Jurkat, Clone E6-1 (cell line): ENCODE measurements at places on chromosomes 6 and 20.

DNA sequence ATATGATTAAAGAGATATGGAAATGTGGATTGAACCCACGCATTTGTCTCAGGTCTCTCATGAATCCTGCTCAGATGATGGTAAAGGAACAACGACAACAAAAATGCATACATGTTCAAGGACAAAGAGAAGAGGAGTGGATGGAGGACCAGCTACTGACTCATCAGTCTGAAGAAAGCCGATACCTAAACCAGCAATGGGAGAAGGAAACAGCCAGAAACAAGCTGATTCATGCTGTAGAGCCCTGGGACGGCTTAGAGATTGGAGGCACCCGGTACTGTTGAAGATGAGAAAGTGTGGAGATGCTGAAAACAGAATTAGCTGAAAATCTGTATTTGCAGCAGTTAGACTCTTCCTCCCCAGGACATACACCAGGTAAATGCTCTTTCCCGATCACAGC, 14.4 kb upstream of the RIPPLY2 start:
- DNase-seq: no peak

DNA sequence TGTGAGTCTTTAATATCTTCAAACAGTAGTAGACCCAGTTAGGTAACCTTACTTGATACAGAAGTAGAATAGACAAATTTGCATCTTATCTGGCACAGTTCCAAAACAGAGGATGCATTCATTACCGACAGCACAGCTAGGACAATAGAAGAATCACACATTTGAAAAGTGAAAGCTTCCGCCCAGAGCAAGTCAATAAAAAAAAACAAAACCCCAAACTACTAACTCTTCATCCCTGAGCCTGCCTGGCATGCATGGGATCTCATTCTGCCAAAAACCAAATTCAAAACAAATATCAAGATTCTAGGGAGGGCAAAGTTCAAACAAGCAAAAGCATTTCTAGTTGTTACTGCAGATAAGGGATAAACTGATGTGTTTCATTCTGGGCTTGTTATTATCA, 235.4 kb downstream of the BTBD9 start:
- DNase-seq: no peak

DNA sequence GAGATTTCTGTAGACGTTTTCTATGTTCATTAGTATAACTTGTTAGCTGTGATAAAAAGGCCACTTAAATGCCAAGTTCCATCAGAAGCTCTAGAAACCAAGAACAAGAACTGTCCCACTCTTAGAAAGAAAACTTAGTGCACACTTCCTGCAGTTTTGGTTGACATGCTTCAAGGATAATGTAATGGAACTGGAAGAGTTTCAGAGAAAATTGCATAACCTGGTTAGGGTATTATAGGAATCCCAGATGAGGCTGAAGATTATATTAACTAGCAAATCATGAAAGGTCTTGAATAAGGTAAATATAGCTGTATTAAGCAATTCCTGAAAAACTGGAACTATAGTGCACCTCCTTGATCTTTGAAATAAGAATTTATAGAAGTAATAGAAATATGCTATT, 1.8 kb upstream of the PHACTR2 start:
- DNase-seq: no peak

- no peak for DNase-seq
Measured at GRCh38 chr20:61435184-61435822, 183.2 kb downstream of the CDH4 start.

DNA sequence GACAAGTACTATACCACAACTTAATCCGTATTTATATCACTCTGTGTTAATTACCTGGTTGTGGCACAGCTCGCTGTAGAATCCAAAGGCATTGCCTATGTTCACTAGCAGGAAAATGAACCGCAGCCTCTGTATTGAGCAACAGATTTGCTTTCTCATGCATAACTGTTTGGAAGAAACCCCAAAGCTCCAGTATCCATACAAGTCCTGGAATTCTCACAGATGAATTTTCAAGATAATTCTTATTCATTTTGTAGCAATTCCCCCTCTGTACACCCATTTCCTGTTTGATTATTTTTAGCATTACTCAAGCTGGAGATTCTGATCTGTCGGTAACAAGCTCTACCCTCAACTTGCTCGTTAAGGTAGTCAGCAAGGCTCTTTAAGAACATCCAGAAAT, 63.5 kb downstream of the STMND1 start:
- DNase-seq: no peak

DNA sequence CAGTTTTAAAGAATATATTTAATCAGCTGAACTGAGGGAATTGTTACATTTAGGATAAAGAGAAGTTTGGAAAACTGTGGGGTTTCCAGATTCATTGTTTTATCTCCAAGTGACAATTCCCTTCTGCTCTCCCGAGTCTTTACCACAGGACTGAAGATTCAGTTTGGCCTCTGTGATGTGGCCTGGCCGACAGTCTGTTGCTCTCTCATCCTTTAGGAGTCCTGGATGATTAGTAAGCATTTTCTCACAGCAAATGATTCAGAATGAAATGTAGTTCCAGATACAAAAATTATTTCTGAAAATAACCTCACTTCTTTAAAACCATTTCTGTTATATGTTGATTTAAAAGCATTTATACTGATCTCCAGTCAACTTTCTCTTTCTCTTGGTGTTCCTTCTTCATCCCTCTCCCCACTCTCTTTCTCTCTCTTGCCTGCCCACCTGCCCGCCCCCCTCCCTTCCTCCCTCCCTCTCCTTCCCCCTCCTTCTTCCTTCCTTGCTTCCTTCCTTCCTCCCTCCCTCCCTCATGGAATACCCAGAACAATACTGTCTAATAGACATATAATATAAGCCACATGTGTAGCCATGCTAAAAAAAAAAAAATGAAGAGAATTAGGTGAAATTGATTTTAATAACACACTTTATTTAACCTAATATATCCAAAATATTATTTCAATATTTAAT, 254.9 kb downstream of the PRL start:
- no peak for DNase-seq

GRCh38 chr6:157198425-157199279, 124.7 kb downstream of the TMEM242 start:
- no peak for DNase-seq

DNA sequence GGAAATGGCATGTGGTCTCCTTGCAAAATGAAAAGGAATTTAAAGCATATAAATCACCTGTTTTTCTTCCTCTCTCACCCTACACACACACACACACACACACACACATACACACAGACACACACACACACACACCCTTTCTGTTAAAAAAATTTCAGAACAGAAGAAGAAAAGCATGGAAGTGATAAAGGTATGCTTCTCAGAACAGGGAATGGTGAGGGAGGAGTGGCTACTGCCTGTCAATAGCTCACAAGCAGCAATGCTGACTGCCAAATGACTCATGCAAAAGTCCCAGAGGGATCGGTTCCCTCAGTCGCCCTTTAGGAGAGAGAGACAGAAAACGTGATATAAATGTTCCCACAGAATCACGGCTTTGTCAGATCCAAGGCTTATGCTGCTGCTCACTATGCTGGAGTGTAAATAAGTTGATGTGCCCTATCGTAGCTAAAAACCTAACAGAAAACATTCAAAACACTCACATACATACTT, 102.6 kb downstream of the IBTK start:
- no peak for DNase-seq

- DNase-seq: no peak
Measured at GRCh38 chr6:5657684-5658430, 348.9 kb downstream of the NRN1 start.

DNA sequence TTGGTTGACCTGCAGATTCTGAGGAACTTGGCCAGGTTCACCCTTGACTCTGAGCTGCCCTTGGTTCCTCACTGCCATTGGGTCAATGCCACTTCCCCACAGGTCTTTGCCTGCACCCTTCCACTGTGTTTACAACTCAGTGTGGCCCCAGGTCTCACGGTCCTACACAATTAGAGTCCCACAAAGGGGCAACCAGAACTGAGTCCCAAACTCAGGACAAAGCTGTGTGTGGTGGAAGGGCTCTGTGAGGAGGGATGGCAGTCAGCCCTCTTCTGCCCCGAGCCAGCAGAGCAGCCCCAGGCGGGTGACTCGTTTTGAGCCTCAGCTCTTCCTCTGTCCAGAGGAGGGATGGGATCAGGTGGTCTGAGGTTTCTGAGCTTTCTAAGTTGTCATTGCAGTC, 69.5 kb downstream of the NPEPL1 start:
- DNase-seq: no peak

- no peak for DNase-seq
Measured at GRCh38 chr6:8137529-8137939, 35.2 kb upstream of the EEF1E1 start.

DNA sequence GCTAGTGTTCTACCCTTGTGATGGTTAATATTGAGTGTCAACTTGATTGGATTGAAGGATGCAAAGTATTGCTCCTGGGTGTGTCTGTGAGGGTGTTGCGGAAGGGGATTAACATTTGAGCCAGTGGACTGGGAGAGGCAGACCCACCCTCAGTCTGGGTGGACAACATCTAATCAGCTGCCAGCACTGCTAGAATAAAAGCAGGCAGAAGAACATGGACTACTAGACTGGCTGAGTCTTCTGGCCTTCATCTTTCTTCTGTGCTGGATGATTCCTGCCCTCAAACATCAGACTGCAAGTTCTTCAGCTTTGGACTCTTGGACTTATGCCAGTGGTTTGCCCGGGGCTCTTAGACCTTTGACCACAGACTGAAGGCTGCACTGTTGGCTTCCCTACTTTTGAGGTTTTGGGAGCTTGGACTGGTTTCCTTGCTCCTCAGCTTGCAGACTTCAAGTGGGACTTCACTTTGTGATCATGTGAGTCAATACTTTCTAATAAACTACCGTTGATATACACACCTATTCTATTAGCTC, 50.1 kb downstream of the SDHAF4 start:
- no peak for DNase-seq

DNA sequence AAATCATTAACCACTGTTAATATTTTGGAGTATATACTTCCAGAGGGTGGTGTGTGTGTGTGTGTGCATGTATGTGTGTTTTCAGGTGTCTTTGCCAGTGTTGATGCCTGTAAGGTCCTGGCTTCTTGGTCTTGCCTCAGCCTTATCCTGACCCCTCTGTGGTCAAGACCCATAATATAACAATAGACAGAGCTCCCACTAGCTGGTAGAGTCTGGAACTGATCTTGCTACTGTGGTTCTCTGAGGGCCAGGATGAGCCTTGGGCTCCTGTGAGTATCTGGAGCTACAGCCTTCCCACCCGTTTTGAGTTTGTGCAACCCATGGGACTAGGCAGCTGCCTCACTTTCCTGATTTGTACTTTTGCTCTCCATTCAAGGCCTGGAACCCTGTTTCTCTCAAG, 191.0 kb downstream of the IBTK start:
- DNase-seq: no peak

DNA sequence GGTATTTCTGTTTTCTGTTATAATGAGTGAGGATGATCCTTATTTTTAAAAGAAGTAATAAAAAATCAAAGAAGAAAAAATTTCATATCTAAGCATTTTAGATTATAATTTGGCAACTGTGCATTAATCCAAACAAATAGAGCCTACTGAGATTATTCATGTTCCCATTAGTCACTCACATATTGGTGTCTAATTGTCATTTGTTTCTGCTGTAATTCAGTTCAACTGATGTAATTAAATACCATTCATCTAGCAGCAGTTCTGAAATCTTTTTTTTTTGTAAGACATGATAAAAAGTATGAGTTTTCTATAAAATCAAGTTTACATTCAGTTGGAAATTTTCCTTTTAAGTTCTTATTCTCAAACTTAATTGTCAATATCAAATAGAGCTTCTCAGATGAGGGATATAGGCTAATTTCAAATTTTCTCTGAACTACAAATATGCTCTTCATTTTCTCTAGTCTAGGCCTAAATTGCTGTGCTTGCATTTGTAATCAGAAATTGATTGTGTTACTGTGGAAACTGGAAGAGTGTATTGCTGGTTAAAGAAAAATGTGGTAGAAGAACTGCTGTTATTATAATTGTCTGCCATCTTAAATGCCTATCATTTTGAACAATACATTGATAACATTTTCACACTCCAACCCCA, 23.6 kb downstream of the PACRG start:
- no peak for DNase-seq

DNA sequence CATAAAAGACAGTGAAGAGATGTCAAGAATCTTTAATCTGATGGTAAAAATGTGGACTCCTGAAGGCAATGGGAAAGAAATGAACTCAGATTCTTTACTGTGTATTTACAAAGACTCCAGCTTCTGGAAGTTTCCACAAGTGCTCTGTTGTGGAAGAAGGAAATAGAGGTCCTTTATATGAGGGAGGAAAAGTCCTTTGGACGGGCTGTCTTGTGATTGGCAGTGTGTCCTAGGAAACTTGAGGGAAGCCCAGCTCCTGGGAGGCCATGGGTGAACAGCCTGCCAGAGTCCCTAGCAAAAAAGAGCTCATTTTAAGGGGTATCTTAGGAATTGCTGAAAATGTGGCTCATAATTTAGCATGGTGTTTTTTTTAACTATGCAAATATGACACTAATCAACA, 92.0 kb downstream of the RNASET2 start:
- no peak for DNase-seq

DNA sequence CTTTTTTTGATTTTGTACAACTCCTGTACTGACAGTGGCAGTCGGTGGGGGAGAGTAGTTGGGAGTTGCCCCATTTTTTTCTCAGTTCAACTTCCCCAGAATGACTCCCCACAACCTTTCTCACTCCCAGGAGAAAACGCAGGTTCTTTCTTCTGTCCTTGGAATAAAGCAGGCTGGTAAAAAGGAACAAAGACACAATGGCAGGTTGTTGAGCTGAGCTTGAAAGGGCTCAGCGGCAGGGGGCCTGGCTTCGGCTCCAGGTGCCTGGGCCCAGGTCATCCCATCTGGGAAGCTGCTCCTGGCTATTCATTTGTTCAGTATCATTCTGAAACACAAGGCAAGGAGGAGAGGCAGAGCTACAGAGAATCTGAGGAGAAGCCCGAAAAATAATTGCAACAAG, 46.2 kb downstream of the PROKR2 start:
- no peak for DNase-seq

DNA sequence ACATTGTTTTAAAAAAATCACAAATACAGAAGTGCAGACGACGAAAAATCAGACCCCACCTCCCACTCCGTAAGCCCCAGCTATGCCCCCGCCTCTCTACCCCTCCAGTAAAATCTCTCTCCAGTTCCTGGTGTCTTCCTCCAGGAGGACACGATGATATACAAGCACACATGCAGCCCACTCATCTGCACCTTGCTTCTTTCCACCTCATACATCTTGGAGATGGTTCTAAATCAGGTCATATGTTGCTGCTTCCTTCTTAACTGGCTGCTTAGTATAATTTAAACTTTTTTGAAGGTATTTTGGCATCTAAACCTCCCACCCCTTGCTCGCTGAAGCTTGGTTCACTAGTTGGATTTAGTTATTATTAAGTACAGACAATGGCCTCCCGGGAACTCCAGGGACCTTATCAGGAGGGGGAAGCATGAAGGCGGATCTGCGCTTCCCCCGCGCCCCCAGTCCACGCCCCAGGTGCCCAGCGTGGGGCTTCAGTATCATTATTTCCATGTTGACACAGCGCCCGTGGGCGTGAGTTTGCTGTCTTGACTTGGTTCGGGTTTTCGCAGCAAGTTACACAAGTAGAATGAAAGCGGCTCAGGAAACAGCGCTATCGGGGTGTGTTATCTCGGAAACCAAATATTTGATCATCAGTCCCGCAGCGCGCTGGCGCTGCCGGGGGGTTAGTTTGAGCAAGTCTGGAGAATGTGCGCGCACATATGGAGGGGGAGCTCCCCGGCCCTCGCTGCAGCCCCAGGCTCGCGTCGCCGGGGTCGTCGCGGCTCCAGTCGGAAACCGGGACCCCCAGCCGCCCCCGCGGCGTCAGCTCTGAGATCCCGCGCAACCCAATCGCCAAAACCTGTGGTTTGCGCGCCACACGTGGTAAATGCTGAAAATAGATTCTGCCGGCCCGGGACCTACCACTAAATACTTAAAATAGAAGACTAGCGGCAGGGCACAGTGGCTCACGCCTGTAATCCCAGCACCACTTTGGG, 2.3 kb downstream of the BMP7 start:
- DNase-seq: no peak

GRCh38 chr6:29705389-29706231, 17.6 kb upstream of the HLA-F start:
- DNase-seq: no peak
